Renal pelvis (tissue), 12 donors: ENCODE measurements at places on chromosomes 5 and 9.
A peak's percentile ranks its signal among the peaks of the same experiment; 100 is the strongest.

- no peak for DNase-seq
These were observed 181.7 kb upstream of the SLC30A5 start for GRCh38 chr5:68911840-68912690.

DNA sequence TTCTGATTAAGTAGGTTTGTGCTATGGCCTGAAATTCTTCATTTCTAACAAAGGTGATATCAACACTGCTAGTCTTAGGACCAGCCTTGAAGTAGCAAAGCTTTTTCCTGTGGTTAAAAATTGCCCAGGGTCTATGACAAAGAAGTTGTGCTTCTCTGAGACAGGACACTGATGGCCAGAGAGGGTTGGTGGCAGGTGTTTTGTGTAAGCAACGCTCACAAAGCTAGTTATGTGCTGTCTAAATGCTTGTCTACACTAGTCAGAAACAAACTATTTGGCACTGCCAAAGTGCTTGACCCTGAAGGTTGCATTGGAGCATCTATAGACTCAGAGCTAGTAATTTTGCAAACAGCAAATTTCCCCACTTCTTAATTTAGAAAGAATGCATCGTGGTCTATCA is 44.1 kb upstream of the SELENOP start:
- no peak for DNase-seq

DNA sequence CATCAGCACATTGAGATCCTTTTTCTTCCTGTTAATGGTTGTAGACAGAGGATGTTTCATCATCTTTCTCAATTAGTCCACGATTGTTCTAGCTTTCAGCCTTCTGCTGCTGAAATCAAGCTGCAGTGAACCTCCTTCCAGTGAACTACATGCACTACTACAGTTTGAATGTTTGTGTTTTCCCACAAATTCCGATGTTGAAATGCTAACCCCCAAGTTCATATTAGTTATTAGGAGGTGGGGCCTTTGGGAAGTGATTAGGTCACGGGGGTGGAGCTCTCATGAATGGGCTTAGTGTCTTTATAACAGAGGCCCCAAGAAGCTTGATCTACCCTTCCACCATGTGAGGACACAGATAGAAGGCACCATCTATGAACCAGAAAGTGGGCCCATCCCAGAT is 32.9 kb downstream of the NSG2 start:
- no peak for DNase-seq

- no peak for DNase-seq
These were observed 133.0 kb upstream of the FAM120A start for GRCh38 chr9:93318480-93318879.

GRCh38 chr5:170854566-170854965 is 7.3 kb upstream of the RANBP17 start:
- no peak for DNase-seq

DNA sequence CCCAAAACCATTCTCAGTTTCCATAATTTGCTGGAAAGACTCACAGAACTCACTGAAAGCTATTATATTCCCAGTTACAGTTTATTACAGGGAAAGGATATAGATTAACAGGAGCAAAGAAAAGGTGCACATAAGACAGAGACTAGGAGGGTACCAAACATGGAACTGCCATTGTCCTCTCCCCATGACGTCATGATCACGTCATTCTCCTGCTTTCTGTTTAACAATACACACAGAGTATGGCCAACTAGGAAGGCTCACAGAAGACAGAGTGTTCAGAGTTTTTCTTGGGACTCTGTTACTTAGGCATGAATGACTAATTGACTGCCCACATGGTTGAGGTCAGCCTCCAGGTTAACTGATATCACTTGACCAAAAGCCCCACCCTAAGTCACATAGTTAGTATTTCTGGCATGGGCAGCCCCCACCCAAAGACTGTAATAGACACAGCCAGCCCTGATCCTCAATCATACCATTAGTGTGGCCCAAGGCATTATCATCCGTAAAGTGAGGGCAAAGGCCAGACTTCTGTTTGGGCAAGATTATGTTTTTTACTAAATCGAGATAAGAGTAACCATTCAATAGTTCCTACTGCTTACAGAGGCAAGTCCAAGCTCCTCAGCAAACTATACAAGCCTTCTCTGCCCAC is 353.5 kb upstream of the POU5F2 start:
- no peak for DNase-seq

DNA sequence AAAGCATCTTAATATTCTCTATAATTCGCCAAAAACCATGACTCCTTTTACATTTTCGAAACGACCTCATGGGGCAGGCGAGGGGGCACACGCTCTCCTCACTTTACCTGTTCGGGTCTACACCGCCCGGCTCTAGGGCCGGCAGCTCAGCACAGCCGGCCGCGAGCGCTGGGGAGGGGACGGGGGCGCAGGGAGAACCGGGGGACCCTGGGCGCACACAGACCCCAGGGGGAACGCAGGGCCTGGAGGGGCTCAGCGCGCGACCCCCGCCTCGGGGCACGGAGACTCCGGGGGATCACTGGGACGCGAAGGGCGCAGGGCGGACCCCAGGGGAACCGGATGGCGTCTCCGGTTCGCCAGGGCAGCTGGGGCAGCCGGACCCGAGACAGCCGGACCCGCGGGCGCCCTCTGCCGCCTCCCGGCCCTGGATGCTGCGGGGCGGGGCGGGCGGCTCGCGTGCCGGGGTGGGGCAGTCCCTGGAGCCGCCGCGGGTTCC is at the start of gene AHRR:
Gene AHRR, plus strand, starts transcription at position 485 of the 496 bp plus-strand sequence. CDS start 22,189 bp downstream, outside the sequence.
- DNase-seq = no peak

DNA sequence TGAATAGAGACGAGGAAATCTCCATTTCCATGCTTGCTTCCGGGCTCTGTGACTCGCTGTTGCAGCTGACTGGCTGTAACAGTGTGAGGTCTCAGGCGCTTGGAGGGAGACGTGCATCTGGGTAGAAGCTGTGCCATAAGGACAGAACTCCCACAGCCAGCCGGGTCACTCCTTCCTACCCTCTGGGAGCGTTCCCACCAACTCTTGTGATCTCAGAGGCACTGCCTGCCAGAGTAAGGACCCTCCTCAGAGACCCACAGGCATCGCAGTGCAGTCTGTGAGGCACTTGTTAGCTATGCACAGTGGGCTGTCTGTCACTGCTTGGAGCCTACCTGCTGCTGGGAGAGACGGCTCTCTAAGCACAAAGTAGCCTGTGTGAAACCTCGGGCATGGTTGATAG is 203.4 kb upstream of the SEMA6A start:
- peak; percentile 35 for DNase-seq

- DNase-seq = no peak
These were observed 136.0 kb downstream of the SCAMP1 start for GRCh38 chr5:78496373-78496772.

- DNase-seq = no peak
These were observed 32.8 kb downstream of the PCDH1 start for GRCh38 chr5:141845371-141845851.

GRCh38 chr9:111613436-111614040 is 14.1 kb upstream of the PTGR1 start:
- DNase-seq = no peak

- peak; percentile 71 for DNase-seq
These were observed 100.6 kb downstream of the ANGPTL2 start for GRCh38 chr9:127021664-127022363.

- no peak for DNase-seq
These were observed 159.5 kb downstream of the AOPEP start for GRCh38 chr9:94885854-94886447.

GRCh38 chr5:73705364-73705763 is 79.4 kb downstream of the ARHGEF28 start:
- no peak for DNase-seq

- DNase-seq = no peak
These were observed 6.6 kb downstream of the ANKDD1B start for GRCh38 chr5:75617736-75618352.

DNA sequence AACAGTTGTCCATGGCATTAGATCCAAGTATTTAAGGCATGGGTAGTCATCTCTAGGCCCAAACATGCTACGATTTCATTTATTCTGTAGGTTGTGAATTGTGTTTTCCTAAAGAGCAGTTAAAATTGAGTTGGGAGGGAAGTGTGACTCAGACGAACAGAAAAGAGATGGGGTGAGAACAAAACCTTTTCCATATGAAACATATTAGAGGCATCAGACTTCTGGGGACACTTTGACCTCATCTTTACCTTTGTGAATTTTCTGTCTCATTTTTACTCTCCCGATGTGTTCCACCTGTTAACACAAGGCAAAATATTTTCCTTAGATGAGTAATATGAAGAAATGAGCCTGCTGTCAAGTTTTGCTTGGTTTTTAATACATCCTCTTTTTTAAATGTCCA is 181.3 kb downstream of the ESM1 start:
- no peak for DNase-seq

DNA sequence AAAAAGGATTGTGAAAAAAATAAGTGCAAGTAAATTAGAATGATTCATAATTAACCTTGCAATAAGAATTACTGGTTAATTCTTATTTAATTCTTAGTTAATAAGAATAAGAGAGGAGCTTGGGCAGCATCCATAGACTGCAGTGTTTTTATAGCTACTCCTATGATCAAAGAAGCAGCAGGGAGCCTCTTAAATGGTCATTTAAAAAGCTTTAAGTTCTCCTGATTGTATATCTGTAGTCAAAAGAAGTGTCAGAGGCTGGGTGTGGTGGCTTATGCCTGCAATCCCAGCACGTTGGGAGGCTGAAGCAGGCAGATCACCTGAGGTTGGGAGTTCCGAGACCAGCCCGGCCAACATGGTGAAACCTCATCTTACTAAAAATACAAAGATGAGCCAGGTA is 14.4 kb downstream of the ACER2 start:
- no peak for DNase-seq

GRCh38 chr5:38258042-38258318 is 379 bp upstream of the EGFLAM start:
- no peak for DNase-seq

- no peak for DNase-seq
These were observed 3.9 kb downstream of the S1PR3 start for GRCh38 chr9:88995200-88995577.

DNA sequence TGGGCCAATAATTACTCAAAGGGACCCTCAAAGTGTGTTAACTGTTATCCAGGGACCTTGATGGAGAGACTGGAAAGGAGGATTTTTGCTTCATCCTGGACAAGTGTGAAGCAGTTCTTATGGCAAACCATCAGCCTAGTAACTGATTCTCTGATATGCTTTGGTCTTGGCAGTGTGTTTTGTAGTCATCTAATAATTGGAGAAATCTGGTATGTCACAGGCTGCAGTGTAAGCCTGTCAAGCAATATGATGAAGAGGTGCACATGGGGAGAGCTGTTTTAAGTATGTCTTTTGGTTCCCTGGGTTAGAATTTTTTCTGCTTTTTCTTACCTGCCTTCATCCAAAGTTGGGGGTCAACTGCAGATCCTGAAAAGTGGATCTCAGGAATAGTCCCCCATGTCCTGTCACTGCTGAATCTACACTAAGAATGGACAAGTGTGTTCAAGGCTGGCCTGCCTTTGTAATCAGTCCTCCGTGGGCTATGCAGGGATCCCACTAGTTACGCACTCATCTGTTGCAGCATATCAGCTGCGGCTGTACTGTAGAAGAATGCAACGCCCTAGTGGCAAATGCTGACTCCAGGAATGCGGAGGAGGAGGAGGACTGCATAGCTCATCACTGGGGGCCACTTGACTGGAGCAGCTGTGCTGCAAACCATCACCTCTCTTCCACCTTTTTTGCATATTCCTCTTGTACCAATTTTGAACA is 1.9 kb downstream of the SPTAN1 start:
- peak; percentile 88 for DNase-seq

DNA sequence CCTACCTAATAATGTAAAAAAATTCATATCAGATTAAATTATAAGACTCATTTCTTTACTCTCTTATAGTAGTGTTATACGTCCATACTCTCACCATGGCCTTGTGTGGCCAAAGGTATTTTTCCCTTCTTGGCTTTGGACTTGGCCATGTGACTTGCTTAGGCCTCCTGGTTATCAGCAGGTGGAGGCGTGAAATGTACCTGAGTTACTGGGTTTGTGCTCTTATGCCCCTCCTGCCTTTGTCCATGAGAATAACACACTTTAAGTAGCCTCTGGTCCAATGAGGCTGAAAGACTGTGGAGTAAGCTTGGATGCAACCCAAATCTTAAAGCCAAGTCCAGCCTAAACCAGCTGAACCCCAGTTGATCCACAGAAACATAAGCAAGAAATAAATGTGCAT is 68.7 kb downstream of the RETREG1 start:
- no peak for DNase-seq

- no peak for DNase-seq
These were observed 87.4 kb downstream of the TEK start for GRCh38 chr9:27196383-27196782.

DNA sequence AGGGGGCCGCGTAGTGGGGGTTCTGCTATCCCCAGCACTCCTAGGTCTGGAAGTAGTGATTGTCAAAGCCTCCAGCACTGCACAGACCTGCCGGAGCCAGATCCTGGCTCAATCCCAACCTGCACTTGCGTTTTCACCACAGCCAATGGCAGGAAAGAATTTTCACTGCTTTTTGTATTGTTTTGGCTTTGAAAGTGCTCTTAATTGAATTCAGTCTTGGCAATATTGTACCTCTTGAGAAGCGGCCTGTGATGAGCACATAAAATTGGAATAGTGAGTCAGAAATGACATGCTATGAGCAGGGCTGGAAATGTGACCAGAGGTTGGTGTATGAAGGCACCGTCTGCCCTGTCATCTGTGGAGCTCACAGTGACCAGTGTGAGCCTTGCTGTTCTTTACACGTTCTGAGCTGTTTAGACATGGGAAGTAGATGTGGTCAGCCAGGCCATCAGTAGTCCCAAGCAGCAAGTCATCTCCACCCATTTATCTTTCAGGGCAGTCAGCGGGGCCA is 41.5 kb downstream of the SECISBP2 start:
- DNase-seq = no peak

GRCh38 chr5:91417219-91417618 is 34.1 kb upstream of the ARRDC3 start:
- DNase-seq = no peak

DNA sequence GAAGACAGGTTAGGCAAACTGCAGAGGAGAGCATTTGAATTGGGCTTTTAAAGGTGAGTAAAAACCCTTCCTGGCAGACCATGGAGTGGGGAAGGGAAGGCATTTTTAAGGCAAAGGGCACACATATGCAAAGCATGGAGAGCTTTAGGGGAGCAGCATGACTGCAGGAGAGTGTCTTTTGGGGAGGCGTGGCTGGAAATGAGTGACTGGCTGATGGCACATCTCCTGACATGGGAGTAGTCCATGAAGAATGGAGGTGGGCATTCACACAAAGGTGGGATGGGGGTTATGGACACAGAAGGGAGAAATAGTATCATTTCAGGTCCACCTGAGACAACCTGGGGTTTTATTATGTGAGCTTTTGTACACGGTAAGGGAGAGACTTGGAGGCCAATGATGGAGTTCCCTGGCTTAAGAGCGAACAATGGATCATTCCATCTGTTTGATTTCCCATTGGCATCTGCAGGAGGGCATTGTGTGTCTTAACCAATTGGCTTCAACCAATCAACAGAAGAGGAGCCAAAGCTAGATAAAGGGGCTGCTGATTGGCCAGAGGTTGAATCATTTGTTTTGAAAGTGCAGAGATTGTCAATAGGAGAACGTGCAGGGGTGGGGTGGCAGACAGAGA is 2.1 kb downstream of the NSG2 start:
- DNase-seq = no peak

GRCh38 chr5:2849429-2849828 is 98.0 kb upstream of the IRX2 start:
- no peak for DNase-seq
